Endothelial cell (in vitro differentiated cells): ENCODE measurements at places on chromosomes 1 and 21. TPM values are rescaled to one million over a fixed set of nuclear protein-coding genes. Genes with fewer than 3 reads are reported as not detected.

DNA sequence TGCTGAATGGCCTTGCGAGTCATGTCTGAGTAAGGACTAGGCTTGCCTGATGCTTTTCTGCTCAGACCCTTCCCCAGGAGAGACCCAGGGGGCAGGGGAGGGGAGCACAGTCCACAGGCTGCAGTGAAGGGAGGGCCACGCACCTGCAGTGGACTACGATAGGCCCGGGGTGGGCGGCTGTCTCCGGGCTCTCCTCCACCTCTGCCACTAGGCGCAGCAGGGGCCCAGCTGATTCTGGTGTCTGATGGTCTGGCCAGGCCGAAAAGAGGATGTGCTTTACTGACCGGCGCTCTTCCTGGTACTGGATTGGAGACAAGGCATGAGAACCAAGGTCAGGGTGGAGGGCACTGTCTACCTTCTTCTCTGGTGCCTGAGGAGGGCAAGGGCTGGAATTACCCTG is 7.9 kb upstream of the ARL8A start:
- DNase-seq = no peak

GRCh38 chr1:67766141-67766978 is 66.9 kb downstream of the GNG12 start:
- peak; percentile 58 for DNase-seq

PLA2G2F gene
- not detected for total RNA-seq

INKA2 gene
- total RNA-seq = 5.6 TPM

DNA sequence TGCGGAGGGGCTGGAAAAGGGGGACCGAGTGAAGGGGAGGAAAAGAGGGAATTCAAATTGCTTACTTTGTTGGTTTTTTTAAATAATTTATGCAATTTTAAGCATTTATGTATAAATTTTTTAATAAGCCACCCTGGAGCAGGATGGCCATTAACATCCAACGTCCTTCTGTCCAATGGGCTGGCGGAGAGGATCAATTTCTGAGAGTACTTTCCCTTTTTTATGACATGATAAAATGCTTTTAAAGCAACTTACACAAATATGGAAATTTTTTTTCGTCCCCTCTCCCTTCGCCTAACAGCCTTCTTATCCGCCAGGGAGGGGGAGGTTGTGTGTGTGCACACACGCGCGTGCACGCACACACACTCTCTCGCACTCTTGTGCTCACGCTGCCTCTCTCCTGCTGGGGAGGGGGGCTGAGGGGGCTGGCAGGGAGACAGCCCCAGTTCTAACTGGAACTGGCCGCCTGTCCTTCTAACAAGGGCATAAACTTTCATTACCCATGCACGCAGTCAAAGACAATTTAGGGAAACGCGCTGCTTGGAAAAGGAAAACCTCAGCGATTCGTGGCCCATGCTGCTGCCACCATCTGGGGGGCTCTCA is 123.2 kb downstream of the CASZ1 start:
- no peak for DNase-seq
